ENCODE measurements at places on chromosomes 1 and 21.

GRCh38 chr1:240616018-240616417 lies 4.1 kb upstream of the GREM2 start:
- ATAC-seq, result no peak

DNA sequence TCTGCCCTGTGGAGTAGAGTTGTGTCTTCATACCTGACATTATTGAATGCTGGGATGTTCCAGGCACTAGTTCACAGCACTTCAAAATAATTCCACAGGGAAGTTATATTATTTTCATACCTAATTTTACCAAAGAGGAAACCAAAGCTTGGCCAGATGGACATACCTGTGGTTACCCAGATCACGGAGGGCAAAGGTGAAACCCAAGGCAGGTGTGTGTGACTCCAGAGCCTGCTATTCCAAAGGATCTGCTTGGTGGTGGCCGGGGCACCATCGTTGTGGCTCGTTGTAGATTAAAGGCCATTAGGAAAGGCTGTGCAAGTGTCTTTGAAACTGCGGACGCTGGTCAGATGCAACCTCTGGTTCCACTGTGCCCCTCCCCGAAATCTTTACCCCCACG lies 108.6 kb downstream of the ZBTB18 start:
- ATAC-seq, result no peak

GRCh38 chr1:211549092-211549711 lies 29.8 kb downstream of the SLC30A1 start:
- ATAC-seq, result no peak

DNA sequence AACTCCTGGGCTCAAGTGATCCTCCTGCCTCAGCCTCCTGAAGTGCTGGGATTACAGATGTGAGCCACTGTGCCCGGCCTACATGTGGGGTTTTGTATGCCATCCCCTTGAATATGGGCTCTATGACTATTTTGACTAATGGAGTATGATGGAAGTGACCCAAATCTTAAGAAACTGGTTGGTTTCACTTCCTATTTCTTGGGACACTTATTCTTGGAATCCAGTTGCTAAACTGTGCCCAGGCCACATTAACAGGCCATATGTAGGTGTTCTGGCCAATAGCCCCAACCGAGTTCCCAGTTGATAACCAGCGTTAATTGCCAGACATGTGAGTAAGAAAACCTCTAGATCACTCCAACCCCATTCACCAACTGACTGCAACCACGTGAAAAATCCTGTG lies 36.3 kb upstream of the CLIC4 start:
- no peak for ATAC-seq

DNA sequence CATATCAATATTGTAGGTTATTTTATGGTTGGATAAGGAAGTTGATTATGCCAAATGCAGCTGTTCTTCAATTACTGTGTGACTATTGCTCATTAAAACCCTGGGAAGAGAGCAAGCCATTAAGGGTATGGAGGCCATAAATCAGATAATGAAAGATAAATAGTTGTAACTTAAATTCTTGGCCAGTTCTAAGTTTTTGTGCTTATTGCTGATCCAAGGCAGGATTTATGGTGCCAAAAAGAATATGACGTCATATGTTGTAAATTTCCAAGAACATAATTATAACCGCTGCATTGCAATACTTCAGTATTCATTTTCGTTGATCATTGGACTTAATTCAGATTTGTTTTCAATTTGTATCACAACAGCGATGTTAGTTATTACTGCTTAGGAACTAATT lies 211.6 kb downstream of the LRRC40 start:
- ATAC-seq, result no peak

DNA sequence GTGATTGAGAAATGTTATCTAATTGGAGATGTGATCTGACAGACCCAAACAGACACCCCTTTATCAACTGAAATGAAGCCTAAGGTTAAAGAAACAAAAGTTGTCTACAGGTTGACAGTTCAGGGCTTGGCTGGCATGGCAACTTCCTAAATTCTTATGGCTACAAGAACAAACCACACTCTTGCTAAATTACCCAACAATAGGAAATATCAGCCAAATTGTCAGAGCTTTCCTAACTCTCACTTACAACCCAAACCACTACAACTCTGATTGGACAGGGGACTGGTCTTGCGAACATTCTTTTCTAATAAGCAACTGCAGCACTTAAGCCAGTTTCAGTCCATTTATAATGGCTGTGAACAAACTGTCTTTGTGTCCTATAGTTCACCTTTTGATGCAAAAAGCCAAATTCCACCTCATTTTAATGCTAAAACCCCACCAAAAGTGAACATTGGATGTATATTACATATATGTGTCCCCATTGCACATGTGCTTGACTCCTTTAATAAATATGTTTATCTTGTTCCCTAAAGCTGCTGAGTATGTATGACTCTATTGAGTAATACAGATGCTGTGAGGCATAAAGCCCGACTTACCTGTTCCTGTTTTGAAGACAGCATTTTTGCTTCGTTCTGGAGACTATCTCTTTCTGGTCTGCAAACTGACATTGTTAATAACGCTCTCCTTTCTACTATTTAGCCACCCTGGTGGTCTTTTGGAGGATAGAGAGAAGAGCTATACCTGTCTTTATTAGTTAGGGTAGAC lies 101.3 kb upstream of the HMCN1 start:
- ATAC-seq, result no peak

GRCh38 chr1:237098541-237098940 lies 56.6 kb downstream of the RYR2 start:
- no peak for ATAC-seq

- ATAC-seq, result no peak
These were observed 51.7 kb downstream of the SKI start for GRCh38 chr1:2279817-2280216.

- no peak for ATAC-seq
These were observed 410.5 kb upstream of the LRRC7 start for GRCh38 chr1:69157046-69157756.

- peak; percentile 66 for ATAC-seq
These were observed 7.1 kb downstream of the PRRX1 start for GRCh38 chr1:170670802-170671628.

DNA sequence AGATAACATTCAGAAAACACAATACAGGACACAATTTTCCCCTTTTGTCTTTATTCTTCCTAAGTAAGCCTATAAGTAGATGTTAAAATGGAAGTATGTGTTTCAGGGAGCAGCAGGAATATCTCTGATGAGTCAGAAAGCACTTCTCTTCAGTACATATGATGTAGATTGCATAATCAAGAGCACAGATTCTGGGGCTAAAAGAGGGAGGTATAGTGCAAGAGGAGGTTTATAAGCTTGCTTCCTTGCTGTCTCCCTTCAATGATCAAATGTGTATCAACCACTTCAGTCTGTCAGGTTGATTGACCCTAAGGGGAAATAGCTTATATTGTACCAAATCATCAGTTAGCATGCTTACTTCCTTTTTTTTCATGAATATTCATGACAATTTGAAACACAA lies 822.8 kb downstream of the BRINP3 start:
- ATAC-seq, result no peak

DNA sequence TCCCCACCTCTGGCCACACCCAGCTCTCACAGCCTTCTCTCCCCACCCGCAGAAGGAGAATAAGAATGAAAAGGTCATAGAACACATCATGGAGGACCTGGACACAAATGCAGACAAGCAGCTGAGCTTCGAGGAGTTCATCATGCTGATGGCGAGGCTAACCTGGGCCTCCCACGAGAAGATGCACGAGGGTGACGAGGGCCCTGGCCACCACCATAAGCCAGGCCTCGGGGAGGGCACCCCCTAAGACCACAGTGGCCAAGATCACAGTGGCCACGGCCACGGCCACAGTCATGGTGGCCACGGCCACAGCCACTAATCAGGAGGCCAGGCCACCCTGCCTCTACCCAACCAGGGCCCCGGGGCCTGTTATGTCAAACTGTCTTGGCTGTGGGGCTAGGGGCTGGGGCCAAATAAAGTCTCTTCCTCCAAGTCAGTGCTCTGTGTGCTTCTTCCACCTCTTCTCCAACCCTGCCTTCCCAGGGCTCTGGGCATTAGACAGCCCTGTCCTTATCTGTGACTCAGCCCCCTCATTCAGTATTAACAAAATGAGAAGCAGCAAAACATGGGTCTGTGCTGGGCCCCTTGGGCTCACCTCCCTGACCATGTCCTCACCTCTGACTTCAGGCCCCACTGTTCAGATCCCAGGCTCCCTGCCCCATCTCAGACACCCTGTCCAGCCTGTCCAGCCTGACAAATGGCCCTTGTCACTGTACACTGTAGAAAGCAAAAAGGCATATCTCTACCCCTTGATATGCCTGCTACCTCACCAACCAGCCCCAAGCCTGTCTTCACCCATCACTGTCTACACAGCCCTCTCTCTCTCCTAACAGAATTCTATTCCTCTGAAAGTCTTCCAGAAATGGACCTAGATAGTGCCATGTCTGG lies 3.2 kb downstream of the S100A9 start:
- ATAC-seq, result no peak

DNA sequence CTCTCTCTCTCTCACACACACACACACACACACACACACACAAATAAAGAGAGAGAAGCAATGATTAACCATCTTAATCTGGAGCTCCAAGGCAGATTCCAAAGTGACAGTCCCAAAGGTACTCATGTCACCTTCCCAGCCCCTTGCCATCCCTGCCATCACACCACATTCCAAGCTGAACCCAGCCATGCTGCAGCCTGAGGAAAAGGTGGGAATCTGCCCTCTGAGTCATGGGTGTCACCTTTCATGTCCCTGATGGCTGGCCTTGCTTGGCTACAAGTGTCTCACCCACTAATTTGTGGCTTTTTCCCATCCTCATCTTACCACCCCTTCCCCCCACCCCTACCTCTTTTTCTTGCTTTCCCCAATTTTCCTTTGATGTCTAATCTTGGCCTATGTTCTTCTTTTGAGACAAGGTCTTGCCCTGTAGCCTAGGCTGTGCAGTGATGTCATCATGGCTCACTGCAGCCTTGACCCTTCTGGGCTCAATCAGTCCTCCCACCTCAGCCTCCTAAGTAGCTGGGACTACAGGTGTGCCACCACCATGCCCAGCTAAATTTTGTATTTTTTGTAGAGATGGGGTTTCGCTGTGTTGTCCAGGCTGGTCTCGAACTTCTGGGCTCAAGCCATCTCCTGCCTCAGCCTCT lies 3.2 kb downstream of the ANXA9 start:
- ATAC-seq, result no peak

DNA sequence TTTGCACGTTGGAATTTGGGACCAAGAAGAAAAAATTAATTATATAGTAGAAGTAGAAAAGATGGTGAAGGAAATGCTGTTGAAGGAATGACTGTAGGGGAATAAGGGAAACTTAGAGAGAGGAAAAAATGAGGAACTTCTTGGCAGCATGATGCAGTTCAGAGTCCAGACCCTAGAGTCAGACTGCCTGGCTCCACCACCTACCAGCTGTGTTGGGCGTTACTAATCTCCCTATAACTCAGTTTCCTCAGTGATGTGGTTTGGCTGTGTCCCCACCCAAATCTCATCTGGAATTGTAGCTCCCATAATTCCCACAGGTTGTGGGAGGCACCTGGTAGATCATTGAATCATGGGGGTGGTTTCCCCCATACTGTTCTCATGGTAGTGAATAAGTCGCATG lies 1.3 kb upstream of the SELP start:
- no peak for ATAC-seq

GRCh38 chr1:162956922-162957321 lies 95.9 kb upstream of the CCDC190 start:
- no peak for ATAC-seq
